AG20443 (cell line): ENCODE measurements at places on chromosomes 2 and 18.

- DNase-seq, result peak; percentile 66
Measured at GRCh38 chr18:57441071-57441794, 6.1 kb downstream of the ONECUT2 start.

DNA sequence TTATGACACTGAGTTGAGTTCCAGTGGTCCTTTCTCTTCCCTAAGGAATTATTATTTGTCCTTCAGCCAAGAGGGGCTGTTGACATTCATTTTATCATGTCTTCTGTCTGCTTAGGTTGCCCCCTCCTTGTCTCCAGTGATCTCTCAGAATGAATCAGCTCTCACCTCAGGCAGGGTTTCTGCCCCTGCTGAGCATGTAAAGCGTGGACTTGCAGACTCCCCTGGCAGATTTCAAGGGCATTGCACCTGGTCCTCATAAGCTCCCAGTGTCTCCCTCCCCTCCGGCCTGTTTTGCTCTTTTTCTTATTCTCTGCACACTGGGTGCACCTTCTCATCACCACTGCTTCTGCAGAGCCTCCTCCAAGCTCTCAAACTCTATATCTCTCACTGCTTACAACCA is 188.4 kb downstream of the KCNS3 start:
- DNase-seq, result no peak

DNA sequence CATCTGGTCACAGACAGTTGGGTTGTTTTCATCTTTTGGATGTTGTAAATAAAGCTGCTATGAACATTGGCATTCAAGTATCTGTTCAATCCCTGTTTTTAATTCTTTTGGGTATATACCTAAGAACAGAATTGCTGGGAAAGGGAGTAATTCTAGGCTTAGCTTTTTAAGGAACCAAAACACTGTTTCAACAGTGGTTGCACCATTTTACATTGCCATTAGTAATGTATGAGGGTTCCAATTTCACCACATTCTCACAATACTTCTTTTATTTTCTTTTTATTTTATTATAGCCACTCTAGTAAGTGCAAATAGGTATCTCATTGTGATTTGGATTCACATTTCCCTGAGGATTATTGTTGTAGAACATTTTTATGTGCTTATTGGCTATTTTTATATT is 108.9 kb upstream of the GLS start:
- DNase-seq, result no peak

DNA sequence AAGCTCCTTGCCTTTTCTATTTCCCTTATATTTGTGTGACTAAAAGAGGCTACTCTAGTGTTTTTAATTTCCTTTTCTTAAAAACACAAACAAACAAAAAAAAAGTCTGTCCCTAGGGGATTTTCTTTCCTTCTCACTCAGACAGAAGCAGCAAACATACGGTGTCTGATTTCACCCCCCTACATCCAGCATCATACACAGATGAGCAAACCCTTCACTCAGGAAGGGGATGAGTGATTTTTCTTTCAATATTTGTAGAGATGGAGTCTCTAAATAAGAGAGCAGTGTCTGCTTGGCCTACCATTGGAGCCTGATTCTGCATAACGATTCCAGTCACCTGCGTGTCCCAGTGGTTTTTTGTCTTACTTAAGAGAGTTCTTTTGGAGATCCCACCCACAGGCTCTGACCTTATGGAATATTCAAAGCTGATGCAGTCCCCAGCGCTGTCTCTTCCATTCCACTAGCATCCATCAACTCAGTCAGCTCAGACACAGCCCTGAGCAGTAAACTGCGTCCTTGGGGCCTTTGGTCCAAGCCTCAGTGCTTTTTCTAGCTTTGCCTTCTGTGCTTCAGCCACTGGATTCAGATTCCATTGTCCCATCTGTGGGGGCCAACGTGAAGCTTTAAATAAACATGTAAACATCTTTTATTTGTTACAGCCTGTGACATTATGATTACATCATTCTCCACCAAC is 52.6 kb upstream of the TPO start:
- no peak for DNase-seq

GRCh38 chr2:59073286-59073685 is 832.2 kb upstream of the FANCL start:
- no peak for DNase-seq

- no peak for DNase-seq
Measured at GRCh38 chr18:2719040-2719439, 63.5 kb downstream of the SMCHD1 start.

DNA sequence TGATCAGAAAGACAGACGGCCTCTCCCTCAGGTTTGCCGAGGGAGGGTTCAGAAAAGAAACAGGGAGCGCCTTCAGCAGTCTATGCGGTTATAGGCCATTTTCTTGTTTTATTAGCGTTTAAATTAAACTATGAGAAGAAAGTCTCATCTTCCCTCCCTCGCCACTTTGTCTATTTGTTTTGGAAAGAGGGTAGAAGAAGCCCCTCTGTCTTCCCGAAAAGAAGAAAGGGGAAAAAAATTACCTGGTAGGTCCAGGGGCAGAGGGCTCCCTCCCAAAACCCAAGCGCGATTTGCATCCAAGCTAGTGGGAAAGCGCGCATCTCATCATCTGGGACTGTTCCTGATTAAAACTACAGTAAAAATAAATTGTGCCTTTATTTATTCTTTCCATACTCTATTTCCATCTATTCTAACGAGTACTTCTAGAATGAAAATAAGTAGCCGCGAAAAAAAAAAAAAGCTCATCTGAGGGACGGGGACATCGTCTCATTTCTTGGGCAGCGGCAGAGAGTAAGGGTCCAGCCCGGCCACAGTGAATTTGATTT is 2.4 kb downstream of the PAX8 start:
- DNase-seq, result no peak

GRCh38 chr2:100029460-100029859 is 112.9 kb downstream of the AFF3 start:
- DNase-seq, result no peak

- peak; percentile 92 for DNase-seq
Measured at GRCh38 chr18:62881509-62882016, 166.2 kb downstream of the PHLPP1 start.

GRCh38 chr2:152283392-152283791 is 51.6 kb upstream of the FMNL2 start:
- DNase-seq, result no peak
